Stimulated activated CD4-positive, alpha-beta T cell treated with anti-CD3 and anti-CD28 coated beads, Interleukin-4, amount 100 ng/mL, for 24 hours (primary cell): ENCODE measurements at places on chromosomes 5 and 9.

- no peak for DNase-seq
These were observed 101.5 kb downstream of the TAF11L14 start for GRCh38 chr5:17735761-17736160.

GRCh38 chr9:135009794-135010585 is 77.5 kb upstream of the OLFM1 start:
- no peak for DNase-seq

DNA sequence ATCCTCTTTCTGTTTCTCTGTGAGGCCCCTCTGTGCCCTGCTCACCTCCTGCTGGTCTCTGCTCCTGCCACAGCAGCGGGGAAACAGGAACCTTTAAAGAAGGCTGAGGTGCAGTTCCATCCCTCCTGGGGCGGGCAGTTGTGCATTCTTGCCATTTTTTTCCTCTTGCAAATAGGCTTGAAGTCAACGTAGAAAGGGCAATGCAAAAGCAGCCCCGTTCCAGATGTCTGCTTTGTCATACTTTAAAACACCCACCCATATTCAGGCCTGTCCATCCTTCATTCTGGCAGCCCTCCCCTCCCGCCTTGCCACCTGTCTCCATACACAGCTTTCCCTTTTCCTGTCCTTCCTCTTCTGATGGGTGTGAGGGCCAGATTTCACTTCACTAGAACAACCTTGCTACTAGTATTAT is 65.4 kb upstream of the KLF9 start:
- no peak for DNase-seq

GRCh38 chr5:91632871-91633270 is 249.8 kb upstream of the ARRDC3 start:
- no peak for DNase-seq

GRCh38 chr5:168865968-168866367 is 286.8 kb upstream of the PANK3 start:
- no peak for DNase-seq

- DNase-seq, result no peak
These were observed 93.4 kb upstream of the SLC25A48 start for GRCh38 chr5:135741040-135741439.

DNA sequence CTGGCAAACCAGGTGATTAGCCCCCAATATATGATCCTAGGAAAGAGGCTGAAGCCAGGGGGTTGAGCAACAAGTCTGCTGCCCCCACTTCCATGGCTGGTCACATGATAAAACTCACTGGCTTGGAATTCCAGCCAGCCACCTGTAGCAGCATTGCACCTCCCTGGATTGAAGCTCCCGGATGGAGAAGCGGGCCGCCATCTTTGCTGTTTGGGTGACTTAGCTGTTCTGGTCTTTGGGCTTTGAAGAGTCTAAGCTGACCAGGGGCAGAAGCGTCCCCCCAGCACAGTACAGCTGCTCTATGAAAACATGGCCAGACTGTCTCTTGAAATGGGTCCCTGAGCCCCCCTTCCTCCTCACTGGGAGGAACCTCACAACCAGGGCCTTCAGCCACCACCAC is 610.2 kb downstream of the ANXA1 start:
- DNase-seq, result no peak

DNA sequence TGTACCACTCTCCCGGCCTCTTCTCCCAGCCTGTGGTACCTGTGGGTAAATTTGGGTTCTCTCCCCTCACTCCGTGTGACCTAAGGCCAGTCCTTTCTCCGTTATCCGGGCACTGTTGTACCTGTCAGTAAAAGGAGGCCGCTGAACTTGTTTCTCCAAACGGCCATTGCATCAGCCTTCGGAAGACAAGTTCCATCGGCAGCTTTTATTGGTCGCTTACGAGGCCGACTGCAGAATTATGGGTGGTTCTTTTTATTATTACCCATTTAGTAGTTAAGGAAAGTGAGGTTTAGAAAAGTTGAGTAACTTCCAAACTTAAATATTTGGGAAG is 558 bp downstream of the GRPEL2 start:
- peak; percentile 40 for DNase-seq

DNA sequence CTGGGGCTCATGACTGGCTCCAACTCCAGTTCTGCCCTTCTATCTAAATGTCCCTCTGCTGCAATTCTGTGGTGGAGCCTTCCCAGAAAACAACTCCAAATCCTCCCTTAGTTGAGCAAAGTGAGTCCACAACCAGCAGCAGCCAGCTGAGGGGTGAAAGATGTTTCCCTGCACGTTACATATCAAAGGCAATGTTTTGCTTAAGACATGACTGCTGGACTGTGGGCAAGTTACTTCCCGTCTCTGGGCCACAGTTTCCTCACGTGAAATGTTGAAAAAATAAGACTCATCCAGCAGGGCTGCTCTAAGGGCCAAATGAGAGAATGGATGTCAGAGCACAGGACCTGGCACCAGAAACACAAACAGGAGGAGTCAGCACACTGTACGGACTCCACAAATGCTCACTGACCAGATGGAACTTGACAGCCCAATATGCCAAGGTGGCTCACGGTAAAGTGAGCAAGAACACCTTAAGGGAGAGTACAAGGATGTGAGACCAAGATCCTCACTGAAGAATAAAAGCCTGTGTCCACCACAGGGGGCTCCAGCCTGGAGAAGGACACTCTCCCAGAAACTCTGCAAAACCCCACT is 138.4 kb upstream of the ABCA1 start:
- DNase-seq, result no peak

DNA sequence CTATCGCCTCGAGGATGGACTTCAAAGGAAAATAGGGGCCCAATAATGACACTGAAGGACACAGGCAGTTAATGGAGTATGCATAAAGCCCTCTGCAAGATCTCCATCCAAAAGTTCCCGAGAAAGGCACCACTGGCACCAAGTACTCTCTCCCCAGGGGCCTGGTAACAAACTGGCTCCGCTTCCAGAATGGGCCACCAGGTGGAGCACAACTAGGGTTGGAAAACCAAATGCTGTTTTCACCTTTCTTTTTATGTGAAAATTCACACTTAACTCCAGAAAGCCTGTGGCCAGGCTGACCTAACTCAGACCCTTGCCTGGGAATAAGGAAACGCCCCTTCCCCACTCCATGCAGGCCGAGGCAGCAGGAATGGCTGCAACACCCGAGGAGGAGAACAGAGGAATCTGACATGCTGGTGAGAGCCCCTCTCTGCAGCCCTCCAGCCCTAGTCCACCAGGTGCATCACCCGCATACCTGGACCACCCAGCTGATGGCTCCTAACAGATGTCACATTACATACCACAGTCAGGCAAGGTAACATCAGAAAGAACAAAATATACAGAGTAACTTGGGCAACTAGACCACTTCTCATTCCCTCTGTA is 42.8 kb downstream of the CAMSAP1 start:
- peak; percentile 82 for DNase-seq

DNA sequence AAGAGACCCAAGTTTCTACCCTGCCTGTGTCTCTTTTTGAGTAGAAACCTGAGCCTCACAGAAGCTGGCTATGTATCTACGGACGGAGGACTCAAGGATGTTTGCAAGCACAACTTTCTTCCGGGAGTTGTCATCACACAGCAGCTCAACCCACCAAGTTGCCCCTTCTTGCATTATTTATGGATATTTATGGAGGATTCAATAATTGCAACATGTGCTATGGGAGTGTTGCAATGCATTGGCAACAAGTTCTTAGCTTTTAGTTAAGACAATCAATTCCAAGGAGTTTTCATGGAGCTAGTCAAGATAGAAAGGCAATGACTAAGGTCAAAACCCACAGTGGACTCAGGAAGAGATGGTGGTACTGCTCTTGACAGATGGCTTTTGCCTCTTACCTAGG is 336.9 kb downstream of the ENC1 start:
- DNase-seq, result no peak

DNA sequence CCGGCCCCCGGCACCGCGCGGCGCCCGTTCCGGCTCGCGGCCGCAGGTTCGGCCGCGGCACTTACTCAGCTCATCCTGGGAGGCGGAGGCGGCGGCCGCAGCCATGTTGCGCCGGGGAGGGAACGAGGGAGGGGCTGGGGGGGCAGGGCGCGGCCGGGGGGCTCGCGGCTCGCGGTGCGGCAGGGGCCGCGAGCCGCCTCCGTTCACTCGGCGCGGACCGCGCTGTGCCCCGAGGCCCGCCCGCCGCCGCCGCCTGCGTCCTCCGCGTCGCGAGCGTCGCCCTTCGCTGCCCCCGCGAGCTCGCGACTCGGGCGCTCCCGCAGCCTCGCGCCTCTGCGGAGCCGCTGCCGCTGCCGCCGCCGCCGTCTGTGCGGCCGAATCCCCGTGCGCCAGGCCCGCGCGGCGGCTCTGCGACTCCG is 735 bp downstream of the ECPAS start:
- DNase-seq, result peak; percentile 57

DNA sequence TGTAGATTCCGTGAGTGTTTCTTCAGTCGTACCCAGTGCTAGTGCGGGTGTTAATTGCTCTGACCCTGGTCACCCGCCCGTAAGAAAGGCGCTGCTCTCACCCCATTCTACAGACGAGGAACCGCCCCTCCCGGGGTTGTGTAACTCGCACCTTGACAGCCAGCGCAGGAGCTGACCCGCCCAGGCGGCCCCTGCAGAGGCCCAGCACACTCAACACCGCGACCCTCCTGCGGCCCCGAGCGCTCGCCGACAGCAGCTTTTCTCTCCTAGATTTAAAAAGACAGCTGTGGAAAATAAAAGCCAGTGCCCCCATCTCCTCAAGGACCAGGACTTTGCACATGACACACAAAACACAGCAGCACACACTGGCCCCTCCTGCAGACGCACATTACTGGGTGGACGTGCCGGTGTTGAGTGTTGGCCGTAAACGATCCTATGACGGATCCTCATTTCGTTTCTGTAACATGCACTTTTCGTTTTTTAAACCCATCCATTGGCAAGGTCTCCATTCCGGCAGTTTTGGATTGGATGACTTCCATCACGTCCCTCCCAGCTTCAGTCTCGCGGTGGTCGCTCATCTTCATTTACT is 22.9 kb downstream of the OR2V2 start:
- DNase-seq, result no peak

- DNase-seq, result no peak
These were observed 153.8 kb upstream of the CYLC2 start for GRCh38 chr9:102841376-102841775.

GRCh38 chr5:134784946-134785620 is 26.5 kb downstream of the DDX46 start:
- DNase-seq, result no peak
